ENCODE measurements at places on chromosomes 1 and 21.

DNA sequence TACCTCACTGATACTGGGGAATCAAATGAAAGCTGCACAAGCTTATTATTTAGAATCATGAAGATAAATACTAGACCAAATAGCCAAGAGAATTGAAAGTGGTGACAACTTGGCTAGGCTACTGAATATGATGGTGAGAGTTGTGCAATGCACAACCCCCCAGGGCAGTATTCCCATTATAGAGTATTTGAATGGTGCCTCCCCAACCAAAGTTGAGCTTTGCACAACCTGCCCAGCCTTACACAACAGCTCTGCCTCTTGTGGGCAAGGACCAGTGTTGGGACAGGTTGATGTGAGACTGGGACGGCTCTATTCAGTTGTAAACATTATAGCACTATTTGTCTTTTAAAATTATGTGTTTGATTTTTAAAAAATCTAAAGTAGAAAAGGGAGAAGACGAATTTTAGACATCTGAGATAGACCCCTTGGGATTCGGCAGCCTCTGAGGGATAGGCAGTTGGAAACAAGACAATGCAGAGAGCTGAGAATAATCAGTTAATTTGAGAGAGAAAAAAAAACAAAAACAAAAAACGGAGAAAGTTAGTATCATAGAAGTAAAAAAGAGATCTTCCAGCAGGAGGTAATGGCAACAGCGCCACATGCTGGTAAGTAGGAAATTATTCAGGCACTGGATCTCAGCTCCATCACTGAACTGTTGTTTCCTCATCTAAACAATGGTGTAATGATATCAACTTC lies 91.0 kb upstream of the KCNA3 start:
- DNase-seq = peak; percentile 65

- DNase-seq = no peak
Measured at GRCh38 chr1:225427235-225428067, at the start of gene LBR. Gene LBR, minus strand, starts transcription at chr1:225428038. Its CDS starts 3,963 bp downstream, at chr1:225424075.

- peak; percentile 38 for DNase-seq
Measured at GRCh38 chr1:212498283-212499040, 65.7 kb downstream of the NENF start.

- DNase-seq = no peak
Measured at GRCh38 chr1:107680579-107680985, 284.4 kb downstream of the VAV3 start.

DNA sequence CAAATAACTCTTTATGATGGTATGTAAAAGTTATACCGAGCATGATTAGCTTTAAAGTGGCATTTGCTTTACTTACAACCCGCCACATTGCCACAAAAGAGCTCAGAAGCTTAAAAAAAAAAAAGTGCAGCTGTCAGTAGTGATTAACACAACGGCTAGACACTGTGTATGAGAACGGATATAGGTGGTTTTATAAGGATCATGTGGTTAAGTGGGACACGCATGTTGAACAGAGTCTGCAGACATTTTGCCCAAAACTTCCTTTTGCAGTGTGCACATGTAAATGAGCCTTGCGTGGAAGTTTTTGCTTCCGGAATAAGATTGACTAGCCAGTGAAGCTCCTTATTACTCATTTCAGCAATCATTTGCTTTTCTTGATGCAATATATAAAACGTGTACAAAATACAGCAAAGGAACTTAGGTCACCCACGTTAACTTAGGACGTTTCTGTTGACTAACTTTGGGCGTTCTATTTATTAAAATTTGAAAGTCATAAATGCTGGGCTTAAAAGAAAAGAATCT lies 58.7 kb upstream of the RGS1 start:
- DNase-seq = peak; percentile 95

All from OCI-M1 (cell line).